ENCODE measurements at places on chromosomes 6 and 20.

DNA sequence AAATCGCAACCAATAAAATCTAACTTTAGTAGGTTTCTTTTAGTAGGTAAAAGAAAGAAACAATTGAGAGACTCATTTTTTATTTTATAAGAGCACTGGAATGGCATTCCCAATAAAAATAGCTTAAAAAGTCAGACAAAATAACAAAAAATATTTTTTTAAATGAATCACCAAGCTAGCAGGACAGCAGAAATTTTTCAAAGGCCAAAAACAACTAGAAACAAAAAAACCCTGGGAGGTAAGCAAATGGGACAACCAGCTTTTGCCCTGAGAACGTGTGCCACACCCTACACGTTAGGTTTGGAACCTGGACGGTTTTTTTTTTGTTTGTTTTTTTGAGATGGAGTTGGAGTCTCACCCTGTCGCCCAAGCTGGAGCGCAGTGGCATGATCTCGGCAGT lies 19.6 kb downstream of the GPLD1 start:
- DNase-seq = no peak

GRCh38 chr6:106128981-106129781 lies 43.0 kb downstream of the PRDM1 start:
- no peak for DNase-seq

DNA sequence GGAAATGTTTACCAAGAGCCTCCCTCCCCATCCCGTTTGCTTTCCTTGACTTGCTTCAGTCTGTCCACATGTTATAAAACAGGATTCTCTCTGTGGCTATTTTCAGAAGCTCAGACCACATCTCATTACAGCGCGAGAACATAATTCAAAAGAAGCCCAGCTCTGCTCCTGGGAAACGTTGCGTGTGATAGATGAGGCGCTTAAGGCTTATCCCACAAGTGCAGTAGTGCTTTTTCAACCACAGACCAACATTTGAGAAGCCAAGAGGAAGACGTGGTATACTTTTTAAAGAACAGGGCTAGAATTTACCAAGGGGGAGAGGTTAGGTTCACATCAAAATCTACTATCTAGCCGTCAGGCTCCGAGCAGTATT lies 239.5 kb downstream of the SLC24A3 start:
- no peak for DNase-seq

DNA sequence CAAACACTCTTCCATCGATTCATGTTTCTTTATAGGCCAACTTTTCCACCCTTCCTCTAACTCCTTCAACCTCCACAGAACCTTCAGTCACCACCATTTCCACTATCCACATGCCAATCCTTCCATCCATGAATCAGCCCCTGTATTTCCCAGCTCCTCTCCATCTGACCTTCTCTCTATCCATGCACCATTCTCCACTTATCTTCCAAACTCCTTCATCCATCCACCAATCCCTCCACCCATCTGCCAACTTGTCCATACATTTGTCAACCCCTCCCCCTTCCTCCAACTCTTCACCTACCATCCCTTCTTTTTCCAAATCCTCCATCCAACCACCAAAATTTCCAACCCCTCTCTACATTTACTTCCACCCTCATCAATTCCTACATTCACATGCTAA lies 49.9 kb downstream of the MAFB start:
- no peak for DNase-seq

GRCh38 chr6:140812636-140813035 lies 1320.1 kb upstream of the GJE1 start:
- no peak for DNase-seq

DNA sequence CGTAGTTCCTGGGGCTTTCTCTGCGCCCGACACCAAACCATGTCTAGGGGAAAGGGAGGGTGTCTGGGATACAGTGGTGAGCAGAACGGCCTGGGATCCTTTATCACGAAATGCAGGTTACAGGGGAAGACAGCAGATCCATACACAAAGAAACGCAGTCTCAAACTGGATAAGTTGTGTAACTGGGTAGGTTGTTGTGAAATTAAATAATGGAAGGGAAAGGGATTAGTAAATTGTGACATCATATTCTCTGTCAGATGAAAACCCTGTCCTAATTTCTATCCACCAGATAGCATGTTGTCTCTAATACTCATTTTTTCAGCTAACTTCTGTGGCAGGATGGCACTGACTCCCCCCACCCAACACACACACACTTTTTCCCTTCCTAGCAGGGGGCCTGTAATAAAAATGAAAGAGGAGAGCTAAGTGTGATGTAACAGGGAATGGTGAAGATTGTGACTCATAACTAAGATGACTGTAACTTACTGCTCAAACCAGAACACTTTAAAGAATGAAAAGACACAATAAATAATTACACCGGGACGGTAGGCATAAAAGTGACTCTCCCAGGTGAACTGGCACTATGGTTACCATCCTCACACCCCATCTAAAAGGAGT lies 769 bp upstream of the TRPC4AP start:
- DNase-seq = no peak

DNA sequence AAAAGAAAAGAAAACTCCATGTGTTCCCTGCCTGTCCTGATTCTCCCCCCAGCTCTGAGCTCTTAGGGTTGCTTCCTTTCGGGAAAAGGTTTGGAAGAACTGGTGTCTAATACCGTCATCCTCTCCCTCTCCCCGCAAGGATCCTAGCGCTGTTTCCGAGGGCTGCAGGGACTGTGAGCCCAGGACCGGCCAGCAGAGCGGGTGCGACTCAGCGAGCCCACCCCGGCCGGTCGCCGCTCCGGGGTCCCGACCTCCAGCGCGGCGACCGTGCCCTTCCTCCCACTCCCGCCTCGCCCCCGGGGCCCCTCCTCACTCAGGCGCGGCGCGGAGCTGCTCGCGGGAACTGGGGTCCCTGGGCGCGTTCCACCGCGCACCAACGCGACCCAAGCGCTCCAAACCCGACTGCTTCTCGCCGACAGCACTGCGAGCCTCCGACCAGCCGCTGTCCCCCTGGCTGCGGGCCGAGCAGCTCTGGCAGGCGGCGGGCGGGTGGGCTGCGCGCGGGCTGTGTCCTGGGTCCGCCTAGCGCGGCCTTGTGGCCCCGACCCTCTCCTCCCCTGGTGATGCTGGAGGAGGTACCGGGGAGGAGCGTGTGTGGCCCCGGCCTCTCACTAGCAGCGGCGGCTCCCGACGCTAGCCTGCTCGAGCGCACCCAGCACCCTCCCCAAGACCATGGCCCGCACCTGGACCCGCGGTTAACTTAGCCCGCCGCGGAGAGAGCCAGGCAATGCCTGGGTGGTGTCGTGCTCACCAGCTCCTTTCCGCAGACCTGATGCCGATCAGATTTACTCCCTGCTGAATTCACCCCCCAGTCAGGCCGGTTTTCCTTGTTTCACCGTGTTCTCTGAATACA lies at the start of gene PLA2G7:
Gene PLA2G7, minus strand, starts transcription at position 509 of the 853 bp plus-strand sequence. CDS start 12,484 bp downstream, outside the sequence.
- DNase-seq = no peak

GRCh38 chr20:61954276-61955021 lies 111.2 kb downstream of the TAF4 start:
- no peak for DNase-seq

DNA sequence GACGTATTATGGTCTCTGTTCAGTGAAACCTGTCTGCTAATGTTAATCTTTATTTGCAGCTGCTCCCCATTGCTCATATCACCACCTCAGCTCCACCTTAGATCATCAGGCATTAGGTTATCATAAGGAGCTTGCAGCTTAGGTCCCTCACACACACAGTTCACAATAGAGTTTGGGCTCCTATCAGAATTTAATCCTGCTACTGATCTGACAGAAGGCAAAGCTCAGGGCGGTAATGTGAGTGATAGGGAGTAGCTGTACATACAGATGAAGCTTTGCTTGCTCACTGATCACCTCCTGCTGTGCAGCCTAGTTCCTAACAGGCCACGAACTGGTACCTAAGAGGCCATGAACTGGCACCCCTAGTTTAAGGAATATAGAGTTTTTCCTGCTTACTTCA lies 989.7 kb downstream of the EYS start:
- no peak for DNase-seq

GRCh38 chr6:85864453-85865401 lies 222.0 kb upstream of the SYNCRIP start:
- no peak for DNase-seq

DNA sequence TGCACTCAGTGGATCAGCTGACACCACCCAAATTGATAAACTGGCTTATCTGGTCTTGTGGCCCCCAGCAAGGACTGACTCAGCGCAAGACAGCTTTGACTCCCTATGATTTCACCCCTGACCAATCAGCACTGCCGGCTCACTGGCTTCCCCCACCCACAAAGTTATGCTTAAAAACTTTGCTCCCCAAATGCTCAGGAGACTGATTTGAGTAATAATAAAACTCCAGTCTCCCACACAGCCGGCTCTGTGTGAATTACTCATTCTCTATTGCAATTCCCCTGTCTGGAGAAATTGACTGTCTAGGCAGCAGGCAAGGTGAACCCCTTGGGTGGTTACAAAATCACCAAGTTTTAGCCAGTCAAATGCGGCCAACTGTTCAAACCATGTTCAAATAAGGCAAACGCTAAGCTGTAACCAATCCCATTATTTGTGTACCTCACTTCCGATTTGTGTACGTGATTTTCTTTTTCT lies 32.5 kb downstream of the SLC22A2 start:
- DNase-seq = no peak

GRCh38 chr20:32163951-32164350 lies 43.6 kb downstream of the PLAGL2 start:
- DNase-seq = no peak

DNA sequence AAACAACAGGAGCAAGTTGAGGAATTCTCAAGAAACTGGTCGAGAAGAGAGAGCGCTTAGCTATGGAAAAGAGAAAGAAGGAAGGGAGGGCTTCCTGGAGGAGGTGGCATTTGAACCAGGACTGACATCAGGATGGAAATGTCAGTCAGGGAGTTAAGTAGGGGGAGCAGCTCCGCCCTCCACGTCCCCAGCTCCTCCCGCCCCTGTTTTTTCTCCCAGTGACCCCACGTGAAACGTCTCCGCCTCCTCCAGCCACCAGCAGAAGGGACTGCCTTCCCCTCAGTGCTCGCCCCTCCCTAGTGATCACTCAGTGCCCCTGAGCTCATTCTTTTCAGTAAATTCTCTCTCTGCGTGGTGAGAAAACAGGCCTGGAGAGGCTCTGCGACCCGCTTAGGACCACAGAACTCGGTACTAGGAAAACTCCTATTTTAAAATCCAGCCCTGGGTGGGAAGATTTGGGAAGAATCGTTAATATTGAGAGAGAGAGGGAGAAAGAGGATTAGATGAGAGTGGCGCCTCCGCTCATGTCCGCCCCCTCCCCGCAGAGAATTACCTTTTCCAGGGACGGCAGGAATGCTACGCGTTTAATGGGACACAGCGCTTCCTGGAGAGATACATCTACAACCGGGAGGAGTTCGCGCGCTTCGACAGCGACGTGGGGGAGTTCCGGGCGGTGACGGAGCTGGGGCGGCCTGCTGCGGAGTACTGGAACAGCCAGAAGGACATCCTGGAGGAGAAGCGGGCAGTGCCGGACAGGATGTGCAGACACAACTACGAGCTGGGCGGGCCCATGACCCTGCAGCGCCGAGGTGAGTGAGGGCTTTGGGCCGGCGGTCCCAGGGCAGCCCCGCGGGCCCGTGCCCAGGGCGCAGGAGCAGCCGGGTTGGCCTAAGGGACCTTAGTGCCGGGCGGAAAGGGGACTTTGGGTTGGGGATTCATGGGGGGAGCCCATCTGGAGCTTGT lies 4.6 kb downstream of the HLA-DPB1 start:
- peak; percentile 13 for DNase-seq

GRCh38 chr6:10451828-10452509 lies 37.1 kb upstream of the TFAP2A start:
- no peak for DNase-seq

DNA sequence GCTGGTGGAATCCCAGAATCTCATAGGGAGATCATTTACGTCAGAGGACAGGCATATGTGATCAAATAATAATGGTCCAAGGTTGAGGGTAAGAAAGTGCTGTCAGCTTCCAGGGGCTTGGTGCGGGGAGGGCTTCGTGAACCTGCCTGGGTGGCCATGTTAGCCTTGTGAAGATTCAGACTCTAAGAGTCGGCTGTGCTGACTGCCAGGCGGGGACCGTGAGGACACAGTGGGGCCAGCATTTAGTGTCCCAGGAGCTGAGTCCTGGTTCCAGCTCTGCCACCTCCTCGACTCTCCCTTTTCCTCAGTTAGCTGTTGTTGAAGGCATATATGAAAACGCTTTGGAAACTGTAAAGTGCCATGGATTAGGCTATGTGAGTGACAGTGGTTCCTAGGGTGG lies 33.5 kb downstream of the VSTM2L start:
- no peak for DNase-seq

- DNase-seq = no peak
These were observed 458.9 kb downstream of the HACE1 start for GRCh38 chr6:104400844-104401243.

DNA sequence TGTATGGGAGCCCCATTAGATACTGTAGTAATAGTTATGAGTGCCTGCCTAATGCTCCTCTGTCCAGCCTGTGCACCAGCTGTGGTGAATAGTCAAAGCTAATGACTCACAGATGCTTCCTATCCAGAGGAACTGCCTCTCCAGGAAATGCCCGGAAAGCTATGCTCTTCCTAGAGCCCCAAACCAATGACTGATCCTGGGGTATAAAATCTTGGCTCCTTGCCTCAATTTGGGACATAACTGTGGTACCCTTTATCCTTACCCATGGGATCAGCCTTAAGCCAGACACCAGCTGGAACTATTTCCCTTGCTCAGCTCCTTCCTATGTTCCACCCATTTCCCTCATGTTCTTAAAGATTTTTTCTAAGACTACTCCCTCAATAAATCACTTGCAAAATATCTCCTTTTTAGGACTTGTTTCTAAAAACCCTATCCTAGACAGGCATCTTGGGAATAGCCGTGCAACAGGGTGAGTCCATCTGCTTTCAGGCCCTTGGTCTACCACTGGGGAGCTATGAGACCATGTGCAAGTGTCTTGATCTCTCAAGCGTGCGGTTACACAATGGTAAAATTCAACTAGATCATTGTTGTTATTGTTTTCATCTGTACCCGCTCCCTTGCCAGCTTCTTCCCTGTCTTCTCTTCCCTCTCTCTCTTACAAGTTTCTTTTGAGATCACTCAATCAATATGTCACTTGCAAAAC lies 283.7 kb downstream of the BTBD3 start:
- no peak for DNase-seq

DNA sequence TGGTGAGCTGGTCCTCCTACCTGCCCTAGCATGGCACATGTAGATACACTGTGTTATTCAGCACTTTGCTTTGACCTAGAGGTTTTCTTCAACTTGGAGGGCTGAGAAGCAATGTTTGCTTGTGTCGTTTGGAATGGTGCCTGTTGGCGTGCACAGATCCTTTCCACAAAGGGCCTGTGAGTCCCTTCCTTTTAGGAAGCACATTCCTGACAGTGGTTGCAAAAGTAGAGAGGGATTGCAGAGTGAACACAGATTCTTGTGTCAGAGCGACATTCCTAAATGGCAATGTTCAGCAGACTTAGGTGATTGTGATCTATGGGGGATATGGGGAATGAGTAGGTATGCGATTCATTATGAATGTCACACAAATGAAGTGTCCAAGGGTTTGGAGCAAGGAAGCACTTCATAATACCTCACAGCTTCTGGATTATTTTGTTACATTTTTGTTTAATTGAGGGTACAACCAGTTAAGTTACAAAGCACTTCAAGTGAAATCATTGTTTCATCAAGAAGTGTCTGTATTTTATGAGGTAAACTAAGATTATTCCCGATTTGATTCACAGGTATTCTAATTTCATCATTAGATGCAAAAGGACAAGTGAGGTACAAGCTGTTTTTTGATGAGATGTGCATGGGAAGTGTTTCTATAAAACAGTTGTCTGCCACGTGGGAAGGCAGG lies 713 bp upstream of the RNF144B start:
- DNase-seq = no peak
